Fibroblast of skin of scalp (primary cell): ENCODE measurements at places on chromosomes 16 and 17.

- peak; percentile 12 for DNase-seq
Measured at GRCh38 chr17:66355510-66355909, 53.1 kb downstream of the PRKCA start.

DNA sequence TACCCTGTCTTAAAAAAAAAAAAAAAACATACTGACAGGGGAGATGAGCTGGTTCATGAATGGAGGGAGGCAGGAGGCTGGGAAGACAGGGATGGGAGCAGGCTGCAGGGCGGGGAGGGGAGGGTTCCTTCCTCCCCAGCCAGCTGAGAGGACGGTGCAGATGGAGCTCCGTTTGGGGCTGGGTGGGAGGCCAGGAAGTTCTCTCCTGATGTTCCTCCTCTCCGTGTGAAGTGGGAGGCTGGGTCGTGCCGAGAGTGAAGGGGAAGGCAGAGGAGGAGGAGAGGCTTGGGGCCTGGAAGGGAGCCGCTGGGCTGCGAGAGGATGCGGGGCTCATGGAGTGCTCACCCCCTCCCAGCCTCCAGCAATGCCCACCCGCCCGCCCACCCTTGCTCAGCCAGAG is 21.3 kb downstream of the SBK1 start:
- no peak for DNase-seq

GRCh38 chr17:35089586-35090296 is 26.2 kb upstream of the RFFL start:
- peak; percentile 32 for DNase-seq

DNA sequence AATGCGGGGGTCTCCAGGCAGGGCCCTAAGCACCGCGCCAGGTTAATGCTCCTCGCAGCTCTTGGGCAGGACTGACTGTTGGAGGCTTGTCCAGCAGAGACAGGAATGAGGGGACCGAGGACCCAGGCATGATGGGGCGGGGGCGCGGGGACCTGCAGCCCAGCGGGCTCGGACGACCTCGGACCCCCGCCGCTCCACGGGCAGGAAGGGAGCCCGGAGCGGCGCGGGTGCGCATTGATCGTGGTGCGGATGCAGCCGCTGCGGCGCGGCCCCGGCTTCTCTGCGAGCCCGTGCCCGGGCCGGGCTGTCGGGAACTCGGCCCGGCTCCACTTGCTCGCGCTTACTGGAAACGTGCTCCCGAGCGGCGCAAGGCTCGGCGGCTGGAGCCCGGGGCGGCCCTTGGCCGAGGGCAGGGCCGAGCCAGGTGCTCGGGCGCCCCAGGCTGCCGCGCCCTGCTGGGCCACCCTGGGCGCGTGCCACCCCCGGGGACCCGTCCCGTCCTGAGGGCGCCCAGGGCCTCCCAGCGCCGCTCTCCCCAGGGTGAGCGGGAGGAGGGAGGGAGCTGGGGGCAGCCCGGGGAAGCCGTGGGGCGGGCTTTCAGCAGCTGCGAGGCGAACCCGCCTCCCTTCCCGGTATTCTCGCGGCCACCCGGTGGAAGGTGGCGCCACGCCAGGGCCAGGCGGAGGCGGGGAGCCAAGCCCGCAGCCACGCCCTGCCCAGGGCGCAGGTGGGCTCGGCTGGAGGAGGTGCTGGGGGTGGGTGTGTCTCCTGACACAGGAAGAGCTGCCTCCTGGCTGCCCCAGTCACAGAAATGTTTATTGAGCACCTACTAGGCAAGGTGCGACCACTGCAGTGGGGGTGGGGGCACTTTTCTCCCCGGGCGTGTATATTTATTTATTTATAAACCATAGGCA is 45.9 kb downstream of the SOCS3 start:
- peak; percentile 51 for DNase-seq

- DNase-seq: no peak
Measured at GRCh38 chr16:68910051-68910450, 66.7 kb downstream of the TANGO6 start.

GRCh38 chr17:19398301-19399181 is 11.6 kb upstream of the MFAP4 start:
- no peak for DNase-seq

- DNase-seq: no peak
Measured at GRCh38 chr17:29588562-29589411, 661 bp downstream of the GIT1 start.

DNA sequence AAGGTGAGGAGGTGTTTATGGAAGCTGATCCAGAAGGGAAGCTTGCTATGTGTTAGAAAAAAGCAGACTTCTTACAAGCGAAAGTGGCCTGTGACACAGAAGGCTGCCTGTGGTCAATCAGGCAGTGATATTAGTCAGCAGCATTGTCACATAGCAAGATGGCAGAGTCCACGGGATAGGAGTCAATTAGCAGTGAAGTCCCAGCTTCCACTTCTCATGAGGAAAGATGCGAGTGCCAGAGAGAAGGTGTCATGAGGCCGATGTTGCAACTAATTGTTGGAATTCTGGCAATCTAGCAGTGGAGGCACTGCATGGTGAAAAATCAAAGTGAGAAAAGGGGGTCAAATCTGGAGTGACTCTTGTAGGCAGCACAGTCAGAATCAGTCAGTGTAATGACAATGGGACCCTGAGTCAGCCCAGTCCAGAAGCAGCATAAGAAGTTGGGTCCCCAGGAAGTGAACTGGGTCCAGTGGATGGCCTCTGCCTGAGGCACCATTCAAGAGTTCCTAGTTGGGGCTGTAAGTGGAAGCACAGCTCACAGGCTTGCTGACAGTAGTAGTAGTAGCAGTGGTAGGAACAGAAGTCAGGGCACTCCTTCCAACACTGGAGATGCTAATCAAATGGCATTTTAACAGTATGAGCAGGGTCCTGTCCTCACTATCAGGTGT is 85.1 kb downstream of the TNFRSF13B start:
- no peak for DNase-seq

DNA sequence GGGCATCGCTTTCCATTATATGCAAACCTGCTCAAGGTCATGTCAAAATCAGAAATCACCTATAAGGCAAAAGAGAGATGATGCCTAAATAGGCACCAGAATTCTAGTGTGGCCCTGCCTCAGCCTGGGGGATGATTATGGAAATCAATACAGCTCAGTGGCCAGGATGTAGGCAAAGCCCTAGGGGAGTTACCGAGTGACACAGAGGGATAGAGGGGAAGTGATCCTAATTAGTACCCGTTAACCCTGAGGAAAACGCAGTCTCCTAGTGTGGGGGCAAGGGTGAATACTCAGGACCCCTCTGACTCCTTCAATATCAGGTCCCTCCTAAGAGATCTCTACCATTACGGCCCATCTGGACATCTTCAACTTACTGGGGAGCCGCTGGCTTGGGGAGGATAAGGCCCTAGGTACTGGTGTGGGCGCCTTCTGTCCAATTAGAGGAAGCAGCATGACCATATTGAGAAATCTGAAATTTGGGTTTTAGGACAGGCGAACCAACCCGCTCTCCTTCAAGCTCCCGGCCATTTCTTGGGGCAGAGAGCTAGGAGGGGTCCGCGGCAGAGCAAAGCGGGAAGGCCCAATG is 725 bp downstream of the NT5C3B start:
- DNase-seq: no peak

DNA sequence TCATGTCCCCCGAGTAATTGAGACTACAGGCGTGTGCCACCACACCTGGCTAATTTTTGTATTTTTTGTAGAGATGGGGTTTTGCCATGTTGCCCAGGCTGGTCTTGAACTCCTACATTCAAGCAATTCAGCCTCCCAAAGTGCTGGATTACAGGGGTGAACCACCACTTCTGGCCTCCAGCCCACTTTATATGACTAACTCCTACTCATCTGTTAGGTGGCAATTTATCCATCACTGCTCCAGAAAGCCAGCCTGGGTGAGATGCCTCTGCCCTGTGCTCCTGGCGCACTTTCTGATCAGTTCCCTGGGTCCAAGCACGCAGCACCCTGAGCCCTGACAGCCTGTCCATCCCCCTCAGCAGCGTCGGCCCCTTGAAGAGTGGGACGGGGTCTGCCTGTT is 29.4 kb downstream of the ADAM11 start:
- no peak for DNase-seq

GRCh38 chr16:75229172-75230031 is 10.6 kb downstream of the CTRB1 start:
- no peak for DNase-seq

- DNase-seq: peak; percentile 68
Measured at GRCh38 chr17:21129023-21129681, 2.4 kb downstream of the DHRS7B start.

GRCh38 chr17:33055171-33055611 is 63.5 kb downstream of the SPACA3 start:
- DNase-seq: peak; percentile 7

- no peak for DNase-seq
Measured at GRCh38 chr17:68871447-68871846, 83.7 kb downstream of the ABCA8 start.

- DNase-seq: no peak
Measured at GRCh38 chr16:73027685-73028111, 20.2 kb downstream of the ZFHX3 start.
